ENCODE measurements at places on chromosomes 13 and 19.
A peak's percentile ranks its signal among the peaks of the same experiment; 100 is the strongest.

DNA sequence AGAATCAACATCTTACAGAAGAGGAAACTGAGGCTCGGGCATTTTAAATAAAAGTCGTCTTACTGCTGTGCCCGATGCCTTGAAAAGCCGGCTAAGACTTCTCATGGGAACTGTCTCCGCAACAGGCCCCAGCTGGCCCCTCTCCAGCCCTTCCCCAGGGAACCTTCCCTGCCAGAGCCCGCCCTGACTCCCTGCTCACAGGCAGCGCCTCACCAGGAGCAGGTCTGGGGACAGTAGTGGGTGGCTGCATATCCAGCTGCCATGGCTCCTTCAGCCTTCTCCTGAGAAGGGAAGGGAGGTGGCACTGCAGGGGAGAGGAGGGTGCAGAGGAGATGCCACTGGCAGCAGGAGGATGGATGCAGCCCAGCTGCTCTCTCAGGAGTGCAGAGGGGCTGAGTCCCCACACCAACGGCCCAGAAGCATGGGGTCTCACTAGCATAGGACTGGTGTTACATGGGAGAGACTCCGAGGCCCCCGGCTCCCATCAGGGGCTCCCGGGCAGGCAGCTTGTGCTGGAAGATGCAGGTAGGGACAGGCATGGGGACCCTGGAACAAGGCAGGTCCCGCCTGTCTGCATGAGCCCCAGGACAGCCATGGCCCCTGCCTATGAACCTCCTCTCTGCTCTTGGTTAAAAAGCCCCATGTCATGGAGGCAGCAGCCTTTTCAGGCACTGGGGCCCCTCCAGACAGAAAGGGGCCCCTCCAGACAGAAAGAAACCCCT is 216.4 kb upstream of the SGCG start:
- DNase-seq = no peak

DNA sequence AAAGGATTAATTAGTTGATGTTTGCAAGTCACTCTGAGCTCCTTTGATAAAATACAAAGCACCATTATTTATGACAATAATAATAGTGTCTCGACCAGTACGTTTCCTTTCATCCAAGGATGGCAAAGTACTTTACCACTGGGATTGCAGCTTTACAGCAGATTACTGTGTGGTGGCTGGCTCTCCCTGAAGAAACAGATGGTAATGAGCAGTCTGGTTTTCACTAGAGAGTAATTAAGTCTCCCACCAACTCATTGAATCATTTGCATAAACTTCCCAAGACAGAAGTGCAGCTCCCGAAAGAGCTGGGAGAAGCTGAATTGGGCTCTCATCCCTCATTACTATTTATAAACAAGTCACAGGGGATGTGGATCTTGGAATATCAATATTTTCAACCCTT is 48.7 kb downstream of the KLF5 start:
- no peak for DNase-seq

DNA sequence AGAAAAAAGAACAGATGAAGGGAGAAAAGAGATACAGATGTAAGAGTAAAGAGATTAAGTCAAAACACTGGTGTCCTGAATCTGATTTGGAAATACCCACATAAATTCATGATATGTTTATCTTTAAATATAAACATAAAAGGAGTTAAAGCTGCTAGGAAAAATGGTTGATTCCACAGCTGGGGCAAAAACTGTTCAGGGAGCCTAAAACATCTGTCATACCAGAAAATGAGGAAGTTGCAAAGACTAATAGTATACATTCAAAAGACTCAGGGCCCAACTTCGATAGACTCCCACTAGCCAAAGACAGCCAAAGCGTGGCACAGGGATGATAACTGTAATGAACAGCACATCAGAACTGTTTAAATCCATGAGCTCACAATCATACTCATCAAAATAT is 62.0 kb downstream of the ABCC4 start:
- peak; percentile 65 for DNase-seq

GRCh38 chr13:101406791-101407190 is 9.5 kb downstream of the NALCN start:
- no peak for DNase-seq

- DNase-seq = no peak
Measured at GRCh38 chr13:31377946-31378345, 178.2 kb downstream of the B3GLCT start.

GRCh38 chr13:100473087-100473486 is 115.5 kb downstream of the GGACT start:
- no peak for DNase-seq

DNA sequence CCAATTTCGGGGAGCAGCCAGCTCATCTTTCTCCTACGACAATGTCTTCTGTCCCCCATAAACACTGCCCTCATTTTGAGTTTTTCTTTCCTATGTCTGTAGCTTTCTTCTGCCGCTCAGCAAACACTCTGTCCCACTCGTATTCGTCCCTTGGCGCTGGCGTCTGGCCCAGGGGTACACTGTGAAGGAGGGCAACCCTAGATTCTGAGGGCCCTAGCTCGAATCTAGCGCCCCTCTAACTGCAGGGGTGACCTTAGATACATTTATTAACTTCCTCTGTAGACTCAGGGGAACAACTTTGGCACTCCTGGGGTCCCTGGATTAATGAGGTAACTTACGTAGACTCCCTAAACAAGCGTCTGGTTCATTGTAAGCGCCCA is 677 bp upstream of the LRCH1 start:
- DNase-seq = no peak

DNA sequence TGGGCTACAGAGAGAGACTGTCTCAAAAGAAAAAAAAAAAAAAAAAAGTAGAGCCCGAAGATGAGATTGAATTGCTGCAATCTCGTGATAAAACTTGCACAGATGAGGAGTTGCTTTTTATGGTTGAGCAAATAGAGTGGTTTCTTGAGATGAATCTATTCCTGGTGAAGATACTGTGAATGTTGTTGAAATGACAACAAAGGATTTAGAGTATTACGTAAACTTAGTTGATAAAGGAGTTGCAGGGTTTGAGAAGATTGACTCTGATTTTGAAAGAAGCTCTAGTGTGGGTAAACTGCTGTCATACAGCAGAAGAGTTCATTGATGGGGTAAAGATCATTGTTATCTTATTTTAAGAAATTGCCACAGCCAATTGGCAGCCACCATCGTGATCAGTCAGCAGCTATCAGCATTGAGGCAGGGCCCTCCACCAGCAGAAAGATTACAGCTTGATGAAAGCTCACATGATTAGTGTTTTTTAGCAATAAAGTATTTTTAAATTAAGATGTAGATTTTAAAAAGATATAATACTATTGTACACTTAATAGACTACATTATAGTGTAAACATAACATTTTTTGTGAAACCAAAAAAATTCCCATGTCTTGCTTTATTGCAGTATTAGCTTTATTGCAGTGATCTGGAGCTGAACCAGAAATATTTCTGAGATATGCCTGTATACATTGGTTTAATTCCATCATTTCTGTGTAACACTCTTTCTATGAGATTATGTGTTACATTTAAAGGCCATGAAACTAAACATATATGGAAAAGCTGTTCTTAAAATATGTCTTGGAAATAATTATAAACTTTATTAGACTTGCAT is 43.1 kb downstream of the ZMYM2 start:
- DNase-seq = peak; percentile 27

GRCh38 chr19:13154241-13154778 is 4.1 kb downstream of the IER2 start:
- peak; percentile 75 for DNase-seq

All from hematopoietic multipotent progenitor cell treated with erythropoietin and hydrocortisone succinate and interleukin-3 and kit ligand, for 8 days (in vitro differentiated cells).